ENCODE measurements at places on chromosomes 5 and 9.

GRCh38 chr5:79105868-79106267 lies 5.7 kb upstream of the BHMT start:
- no peak for DNase-seq

GRCh38 chr9:99241106-99241505 lies 19.0 kb downstream of the SEC61B start:
- DNase-seq = no peak

DNA sequence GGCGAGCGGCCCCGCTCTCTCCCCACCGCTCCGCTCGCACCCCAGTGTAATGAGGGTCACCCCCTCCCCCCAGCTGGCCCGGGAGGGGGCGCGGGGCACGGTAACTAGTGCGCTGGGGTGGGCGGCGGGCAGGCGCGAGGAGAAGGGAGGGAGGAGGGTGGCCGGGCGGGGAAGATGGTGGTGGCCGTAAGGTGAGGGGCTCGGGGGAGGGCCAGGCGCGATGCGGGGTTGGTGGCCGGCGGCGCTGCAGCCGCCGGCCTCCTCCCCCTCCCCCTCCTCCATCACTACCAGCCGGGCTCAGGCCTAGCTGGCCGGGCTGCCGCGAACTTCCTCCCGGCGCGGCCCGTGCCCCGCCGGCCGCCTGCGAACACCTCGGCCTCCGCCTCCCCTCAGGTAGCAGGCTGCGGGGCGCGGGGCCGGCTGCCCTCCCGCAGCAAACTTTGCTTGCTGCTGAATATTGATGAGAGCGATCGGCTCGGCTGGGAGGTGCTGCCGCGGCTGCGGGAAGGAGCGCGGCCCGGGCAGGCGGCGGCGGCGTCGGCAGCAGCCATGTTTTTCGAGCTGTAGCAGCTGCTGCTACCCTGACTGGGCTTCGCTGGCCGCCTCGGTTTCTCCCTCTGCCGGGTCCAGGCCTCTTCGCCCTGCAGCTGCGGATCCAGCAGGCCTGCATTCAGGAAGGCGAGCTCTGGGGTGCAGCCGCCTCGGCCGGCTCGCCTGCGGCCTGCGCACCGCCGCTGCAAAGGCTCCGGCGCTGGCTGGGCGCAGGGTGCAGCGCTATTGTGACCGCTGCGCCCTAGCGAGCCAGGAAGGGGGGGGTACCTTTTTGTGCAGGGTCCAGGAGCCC lies 502 bp downstream of the NSD1 start:
- DNase-seq = no peak

DNA sequence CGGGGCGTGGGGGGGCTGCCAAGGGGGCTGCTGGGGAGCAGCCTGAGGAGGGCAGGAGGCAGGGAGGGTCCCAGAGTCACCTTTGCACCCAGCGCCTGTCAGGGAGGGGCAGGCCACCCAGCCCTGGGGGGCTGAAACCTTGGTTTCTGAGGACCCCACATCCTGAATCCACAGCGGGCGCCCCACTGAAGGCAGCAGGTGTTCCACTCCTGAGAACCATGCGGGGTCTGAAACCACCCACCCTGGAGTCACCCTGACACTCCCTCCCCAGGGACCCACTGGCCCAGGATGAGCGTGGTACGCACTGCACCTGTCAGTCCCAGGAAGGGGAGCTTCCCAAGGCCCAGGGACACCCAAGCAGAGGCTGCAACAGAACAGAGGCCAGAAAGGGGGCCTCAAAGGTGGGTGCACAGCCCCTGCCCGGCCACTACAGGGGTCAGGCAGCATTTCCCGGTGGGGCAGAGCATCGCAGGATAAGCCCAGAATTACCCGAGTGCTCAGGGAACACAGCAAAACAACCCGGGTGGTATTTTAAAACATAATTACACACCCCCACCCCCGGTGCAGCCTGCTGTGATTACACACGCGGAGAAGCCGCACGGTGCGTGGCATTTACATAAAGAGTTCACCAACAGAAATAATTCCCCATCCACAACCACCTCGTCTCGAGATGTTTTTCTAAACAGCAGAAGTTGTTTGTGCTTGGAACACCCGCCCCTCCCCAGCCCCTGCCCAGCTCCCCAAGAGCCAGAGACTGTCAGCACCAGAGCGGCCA lies 57.3 kb upstream of the UBAC1 start:
- DNase-seq = no peak

DNA sequence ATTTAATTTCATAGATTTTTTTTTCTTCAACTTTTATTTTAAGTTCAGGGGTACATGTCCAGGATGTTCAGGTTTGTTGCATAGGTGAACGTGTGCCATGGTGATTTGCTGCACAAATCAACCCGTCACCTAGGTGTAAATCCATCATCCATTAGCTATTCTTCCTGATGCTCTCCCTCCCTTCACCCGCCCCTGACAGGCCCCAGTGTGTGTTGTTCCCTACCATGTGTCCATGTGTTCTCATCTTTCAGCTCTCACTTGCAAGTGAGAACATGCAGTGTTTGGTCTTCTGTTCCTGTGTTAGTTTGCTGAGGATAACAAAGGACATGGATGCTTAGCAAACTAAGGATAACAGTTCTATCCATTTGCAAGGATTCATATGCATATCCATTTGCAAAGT lies 209.1 kb upstream of the ADCY2 start:
- no peak for DNase-seq

- no peak for DNase-seq
Measured at GRCh38 chr9:71036501-71036900, 84.9 kb downstream of the TRPM3 start.

- DNase-seq = no peak
Measured at GRCh38 chr5:132421462-132421861, 52.0 kb downstream of the SLC22A5 start.

GRCh38 chr9:19085295-19085694 lies 17.4 kb downstream of the HAUS6 start:
- no peak for DNase-seq

DNA sequence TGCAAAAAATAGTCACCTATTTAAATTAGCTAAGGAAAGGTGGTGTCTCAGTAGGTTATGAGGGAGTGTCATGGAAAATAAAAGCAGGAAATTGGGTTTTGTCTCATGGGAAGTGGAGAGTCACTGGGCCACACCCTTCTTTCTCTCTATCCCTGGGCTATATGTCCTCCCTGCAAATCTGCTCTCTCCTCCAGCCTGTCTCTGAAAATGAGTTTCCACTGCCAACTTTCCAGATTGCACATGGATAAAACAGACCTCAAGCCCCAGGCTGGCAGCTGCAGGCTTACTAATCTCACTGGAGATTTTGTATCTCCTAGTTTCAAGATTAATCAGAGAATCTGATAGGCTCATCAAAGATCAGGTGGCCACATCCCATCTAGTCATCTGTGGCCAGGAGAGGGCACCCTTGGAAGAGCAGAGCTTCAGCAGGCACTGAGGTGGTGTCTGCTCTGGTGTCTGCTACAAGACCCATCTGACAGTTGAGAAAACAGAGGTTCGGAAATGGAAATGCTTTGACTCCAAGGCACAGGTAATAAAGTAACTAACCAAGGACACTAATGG lies 178.9 kb downstream of the MSX2 start:
- DNase-seq = no peak

- no peak for DNase-seq
Measured at GRCh38 chr5:175107028-175107588, 336.9 kb downstream of the DRD1 start.

DNA sequence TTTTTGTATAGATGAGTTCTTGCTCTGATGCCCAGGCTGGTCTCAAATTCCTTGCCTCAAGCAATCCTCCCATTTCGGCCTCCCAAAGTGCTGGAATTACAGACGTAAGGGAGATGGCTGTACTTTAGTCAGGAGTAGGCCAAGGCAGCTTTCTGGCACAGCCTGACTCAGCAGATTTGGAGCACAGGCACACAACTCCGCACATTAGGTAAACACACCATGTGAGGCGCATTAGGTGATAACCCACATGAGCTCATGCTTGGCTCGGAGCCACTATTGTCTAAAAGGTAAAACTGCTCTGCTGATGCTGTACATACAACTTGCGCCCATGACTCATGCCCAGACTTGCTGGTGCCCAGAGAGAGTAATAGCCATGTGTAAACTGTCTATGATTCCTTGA lies 1157.9 kb downstream of the TAF11L14 start:
- no peak for DNase-seq

GRCh38 chr9:119907056-119907455 lies 537.8 kb upstream of the BRINP1 start:
- no peak for DNase-seq

DNA sequence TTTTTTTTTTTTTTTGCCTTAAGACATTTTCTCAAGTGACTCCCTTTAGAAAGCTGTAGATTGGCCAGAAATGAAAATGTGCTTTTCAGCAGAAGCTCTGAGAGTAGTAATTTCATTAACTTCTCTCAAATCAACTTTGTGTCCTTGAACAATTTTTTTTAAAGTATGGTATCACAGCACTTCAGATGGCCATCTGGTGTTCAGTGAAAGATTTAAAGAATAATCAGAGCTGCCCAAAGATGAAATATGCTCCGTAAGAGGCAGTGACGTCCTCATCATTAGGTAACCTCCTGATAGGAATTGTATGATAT lies 43.0 kb upstream of the PCAT7 start:
- DNase-seq = no peak

DNA sequence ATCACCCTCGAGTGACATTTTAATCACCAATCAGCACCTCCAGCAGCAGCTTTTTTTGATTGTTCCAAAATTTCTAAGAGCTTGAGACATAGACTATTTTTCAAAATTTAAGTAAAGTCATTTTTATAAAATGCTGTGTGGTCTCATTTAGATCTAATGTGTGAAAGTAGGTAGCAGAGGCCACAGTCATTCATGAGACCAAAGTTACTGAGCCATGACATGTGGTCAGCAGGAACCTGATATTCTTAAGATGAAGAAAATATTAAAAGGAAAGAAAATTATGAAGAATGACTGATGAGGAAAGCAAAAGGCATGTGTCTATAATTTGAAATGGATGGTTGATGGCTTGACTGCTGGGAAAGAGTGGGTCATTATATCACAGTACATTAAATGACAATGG lies 7.2 kb downstream of the FREM1 start:
- no peak for DNase-seq

- DNase-seq = no peak
Measured at GRCh38 chr9:36276781-36277181, 18.5 kb upstream of the GNE start.

DNA sequence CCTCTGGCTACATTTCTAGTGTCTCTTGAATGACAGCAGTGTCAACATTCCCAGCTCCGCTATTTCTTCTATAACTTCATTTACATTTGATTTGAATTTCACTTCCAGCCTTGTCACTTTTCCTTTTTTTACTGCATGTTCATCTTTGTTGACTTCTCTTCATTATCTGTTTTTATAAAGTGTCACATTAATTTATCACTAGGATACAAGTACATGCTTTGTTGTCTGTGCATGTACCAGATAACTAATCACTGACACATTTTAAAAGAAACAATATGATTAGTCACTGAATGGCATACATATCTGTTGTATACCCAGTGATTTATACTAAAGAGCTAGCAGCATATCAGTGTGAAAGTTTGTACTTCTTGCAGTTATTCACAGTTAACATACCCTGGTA lies 29.1 kb downstream of the ARSK start:
- no peak for DNase-seq

GRCh38 chr5:138623053-138623452 lies 47.9 kb upstream of the HSPA9 start:
- no peak for DNase-seq

- no peak for DNase-seq
Measured at GRCh38 chr9:124309667-124310084, 51.9 kb downstream of the NEK6 start.

DNA sequence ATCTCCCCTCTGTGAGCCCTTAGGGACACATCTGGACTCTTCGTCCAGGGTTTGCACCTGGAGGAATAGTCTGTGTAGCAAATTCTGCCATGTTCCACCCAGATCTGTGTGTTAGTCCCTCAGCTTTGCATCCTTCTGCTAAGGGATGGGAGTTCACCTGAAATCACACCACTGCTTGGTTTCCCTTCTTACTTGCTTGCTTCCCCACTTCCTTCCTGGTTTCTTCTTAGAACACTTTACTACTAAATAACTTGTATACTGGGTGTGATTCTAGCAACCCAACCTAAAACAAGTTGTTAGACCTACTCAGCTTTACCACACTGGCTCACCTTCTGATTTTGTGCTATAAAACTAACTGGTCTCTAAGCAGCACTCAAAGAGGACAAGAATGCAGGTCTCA lies 202.6 kb upstream of the MAP3K1 start:
- DNase-seq = no peak

DNA sequence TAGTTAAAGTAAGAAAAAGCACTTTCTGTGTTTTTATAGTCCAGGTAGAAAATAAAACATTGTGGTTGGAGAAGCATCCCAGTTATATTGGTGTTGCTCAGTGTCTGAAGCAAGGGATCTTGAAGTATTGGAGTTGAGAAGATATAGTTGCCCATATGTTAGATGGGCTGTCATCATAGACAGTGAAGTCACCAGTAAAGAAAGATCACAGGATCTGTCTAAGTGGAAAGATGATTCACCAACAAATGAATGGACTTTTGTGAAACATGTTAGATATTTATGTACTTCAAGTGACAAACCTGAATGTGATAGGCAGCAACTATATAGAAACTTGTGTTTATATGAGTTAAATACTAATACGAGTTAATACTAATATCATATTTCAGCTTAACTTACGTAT lies 11.7 kb downstream of the OGN start:
- no peak for DNase-seq

DNA sequence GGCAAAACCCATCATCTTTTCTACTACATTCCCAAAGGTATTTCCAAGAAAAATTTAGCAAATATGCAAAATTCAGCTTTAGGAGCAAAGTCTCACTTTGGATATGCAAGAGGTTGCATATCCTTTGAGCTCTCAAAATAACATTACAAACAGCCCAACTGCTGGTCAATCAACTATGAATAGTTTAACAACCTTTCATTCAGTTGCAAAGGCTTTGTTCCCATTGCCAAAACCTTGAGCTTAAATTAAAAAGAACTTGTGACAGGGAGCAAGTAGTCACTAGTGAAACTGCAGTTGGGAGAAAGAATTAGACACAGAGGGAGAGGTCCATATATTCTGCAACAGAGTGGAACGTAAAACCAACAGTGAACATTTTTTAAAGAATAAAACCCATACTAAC lies 8.8 kb downstream of the ZNF608 start:
- DNase-seq = no peak
